ENCODE measurements at places on chromosomes 5 and 9.

GRCh38 chr9:102867488-102867887 is 127.6 kb upstream of the CYLC2 start:
- DNase-seq: no peak

GRCh38 chr9:35350827-35351549 is 138.9 kb upstream of the RUSC2 start:
- no peak for DNase-seq

GRCh38 chr5:113218200-113218599 is 216.6 kb downstream of the TSSK1B start:
- DNase-seq: no peak

GRCh38 chr5:81288021-81288433 is 13.4 kb upstream of the ZCCHC9 start:
- no peak for DNase-seq

- no peak for DNase-seq
These were observed 1926.3 kb upstream of the WWC1 start for GRCh38 chr5:166365164-166365563.

DNA sequence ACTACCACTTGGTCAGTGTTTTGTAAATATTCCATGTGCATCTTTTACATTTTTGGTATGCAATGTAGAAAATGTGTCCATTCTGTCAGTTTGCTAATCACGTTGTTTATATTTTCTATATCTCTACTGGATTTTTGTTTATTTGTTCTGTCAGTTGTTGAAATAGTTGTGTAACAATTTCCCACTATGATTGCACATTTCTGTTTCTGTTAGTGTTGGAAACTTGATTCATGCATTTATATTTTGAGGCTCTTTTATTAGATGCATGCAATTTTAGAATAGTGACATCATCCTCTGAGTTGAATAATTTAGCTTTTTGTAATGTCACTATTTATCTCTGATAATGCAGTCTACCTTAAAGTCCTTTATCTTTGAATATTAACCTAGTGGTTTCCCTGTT is 25.8 kb upstream of the LECT2 start:
- no peak for DNase-seq

GRCh38 chr9:115867326-115867725 is 286.3 kb upstream of the PAPPA start:
- no peak for DNase-seq

DNA sequence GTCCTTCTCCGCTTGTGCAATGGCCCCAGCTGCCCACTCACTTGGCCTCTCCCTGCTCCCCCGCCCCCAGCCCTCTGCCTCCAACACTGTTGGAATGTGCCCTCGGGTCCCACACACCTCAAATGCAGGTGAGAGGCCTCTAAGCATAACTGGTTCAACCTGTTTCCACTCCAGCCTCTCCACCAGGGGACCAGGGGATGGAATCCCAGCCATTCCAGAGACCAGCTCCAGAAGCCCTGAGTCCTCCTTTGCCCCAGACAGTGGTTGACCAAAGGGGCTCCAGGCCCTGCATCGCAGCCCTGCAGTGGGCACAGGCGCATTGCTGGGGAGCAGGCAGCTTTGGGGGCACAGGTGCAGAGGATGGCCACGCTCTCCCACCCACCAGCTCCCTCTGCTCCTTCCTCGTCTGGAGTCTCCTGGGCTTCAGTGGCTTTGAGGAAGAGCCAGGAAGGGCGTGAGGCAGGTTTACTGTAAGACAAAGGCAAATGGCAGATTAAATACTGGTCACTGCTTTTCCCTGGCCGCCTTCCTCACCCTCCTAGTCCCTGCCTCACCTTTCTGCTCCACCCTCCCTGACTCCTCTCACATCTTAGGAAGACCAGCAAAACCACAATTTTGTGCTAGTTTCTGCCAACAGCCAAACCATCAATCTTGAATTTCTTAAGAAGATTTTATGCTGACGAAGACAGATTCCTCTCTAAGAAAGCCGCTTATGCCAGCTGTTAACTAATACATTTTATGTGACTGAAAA is 29.1 kb upstream of the IRX2 start:
- no peak for DNase-seq

GRCh38 chr5:107388141-107388861 is 282.4 kb downstream of the EFNA5 start:
- DNase-seq: no peak

GRCh38 chr5:160260006-160260775 is 30.9 kb downstream of the FABP6 start:
- no peak for DNase-seq

DNA sequence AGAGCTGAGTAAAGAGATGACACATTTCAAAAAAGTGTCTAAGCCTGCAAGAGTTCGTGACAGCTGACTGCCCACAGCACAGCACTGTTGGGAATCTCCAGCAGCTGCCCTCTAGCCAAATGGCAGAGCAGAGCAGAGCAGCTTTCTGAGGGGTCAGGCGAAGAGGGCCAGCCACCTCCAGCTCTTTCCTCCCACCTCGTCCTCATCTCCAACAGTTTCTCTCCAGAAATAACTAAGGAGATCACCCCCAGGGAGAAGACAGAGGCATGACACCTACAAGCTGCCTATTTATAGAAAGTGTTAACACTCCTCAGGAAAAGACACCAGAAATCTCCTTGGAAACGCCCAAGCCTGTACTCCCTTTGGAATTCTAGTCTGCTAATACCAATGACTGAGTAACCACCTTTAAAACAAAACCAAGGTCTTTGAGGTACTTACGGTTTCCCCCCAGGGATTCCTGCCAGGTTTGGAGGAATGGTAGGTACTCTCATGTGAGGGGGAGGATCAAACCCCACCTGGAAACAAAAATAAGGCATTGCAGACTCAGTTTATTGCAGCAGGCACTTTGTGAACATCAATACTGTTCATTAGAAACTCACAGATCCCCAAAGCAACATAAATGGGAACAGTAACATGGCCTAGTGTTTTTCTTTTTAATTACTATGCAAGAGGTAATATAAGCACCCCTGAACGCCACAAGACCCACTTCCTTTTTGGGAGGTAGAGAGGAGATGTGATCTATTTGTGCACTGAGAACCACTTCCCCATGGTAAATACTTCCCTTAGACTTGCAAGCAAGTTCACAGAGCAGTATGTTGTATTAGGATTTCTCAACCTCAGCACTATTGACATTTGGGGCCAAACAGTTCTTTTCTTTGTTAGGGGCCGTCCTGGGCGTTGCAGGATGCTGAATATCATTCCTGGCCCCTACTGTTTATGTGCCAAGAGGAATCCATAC is 79.3 kb downstream of the TLE1 start:
- DNase-seq: no peak

- DNase-seq: no peak
These were observed 199.6 kb downstream of the GAS1 start for GRCh38 chr9:86747711-86748110.

GRCh38 chr9:21919377-21920362 is 74.5 kb downstream of the CDKN2A start:
- DNase-seq: no peak

DNA sequence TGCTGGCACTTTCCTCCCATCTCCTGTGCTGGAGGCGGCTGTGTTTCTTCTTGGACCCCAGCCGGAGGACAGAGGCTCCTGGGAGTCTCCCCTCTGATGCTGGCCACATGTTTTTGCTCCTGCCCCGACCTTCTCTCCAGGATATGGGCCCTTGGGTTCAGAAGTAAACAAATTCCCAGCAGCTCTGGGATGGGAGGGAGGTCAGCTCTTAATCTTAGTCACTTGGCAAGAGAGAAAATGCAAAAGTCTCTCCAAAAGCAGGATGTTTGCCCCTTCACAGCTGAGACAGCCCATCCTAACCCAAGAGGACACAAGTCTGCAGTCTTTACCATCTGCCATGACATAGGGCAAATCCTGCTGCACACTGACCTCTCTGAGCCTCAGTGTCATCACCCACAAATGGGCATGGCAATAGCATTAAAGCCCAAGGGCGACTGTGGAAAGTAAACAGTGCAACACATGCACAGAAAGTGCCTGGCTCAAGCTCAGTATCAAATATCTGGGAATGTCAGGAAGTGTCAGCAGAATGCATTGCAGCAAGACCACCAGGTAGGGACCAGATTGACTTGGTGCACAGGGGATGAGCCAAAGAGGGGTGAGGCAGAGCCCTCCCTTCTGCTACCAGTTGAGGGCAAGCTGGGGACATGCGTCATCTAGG is 117.0 kb upstream of the CXCL14 start:
- no peak for DNase-seq

DNA sequence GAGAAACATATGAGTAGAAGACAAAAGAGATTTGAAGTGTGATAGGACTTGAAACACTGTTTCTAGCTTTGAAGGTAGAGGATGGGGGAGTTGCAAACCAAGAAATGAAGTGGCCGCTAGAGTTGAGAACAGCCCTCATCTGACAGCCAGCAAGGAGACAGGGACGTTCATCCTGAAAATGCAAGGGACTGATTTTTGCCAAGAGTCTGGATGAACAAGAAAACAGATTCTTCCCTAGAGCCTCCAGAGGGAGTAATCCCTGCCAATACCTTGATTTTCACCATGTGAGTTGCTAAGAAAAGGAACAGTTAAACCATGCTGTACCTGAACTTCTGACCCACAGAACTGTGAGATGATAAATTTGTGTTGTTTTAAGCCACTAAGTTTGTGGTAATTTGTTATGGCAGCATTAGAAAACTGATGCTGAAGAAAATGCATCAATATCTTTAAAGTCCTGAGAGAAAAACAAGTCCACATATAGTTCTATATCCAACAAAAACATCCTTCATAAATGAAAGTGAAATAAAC is 154.0 kb upstream of the ADAMTSL1 start:
- DNase-seq: no peak

- DNase-seq: peak; percentile 63
These were observed 51.9 kb downstream of the TGFBI start for GRCh38 chr5:136080483-136081216.

DNA sequence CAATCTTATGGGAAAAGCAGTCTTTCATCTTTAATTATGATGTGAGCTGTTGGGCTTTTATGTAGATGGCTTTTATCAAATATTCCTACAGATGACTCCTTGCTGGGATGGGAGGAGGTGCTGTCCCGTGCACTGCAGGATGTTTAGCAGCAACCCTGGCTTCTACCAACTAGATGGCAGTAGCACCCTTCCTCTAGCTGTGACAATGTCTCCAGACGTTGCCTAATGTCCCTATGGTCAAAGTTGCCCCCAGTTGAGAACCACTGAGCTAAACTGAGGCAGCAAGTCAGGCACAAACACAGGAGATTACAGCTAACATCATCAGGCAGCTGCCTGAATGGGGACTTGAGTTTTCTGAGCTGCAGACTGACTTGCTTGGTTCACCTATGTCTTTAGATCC is 401.9 kb upstream of the PDE4D start:
- no peak for DNase-seq

- DNase-seq: no peak
These were observed 2.8 kb downstream of the ST6GALNAC6 start for GRCh38 chr9:127896395-127897192.

DNA sequence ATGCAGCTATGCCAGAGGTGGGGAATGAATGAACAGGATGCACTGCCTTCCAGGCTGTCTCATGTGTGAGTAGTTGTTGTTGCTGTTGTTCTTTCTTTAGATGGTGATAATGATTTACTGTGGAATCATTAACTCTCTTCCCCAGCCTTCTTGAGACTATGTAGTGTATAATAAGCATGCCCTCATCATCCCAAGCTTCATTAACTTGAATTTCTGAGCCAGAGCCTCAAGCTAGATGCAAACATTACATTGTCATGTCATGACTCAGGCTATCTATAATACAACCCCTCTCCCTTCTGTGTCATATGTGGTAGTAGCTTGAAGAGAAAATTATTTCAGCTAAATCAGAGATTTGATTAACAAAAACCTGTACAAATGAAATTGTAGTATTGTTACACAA is 10.0 kb upstream of the ADAMTSL1 start:
- no peak for DNase-seq

- DNase-seq: no peak
These were observed 148.2 kb downstream of the ICE1 start for GRCh38 chr5:5570646-5571045.

- no peak for DNase-seq
These were observed 33.0 kb upstream of the NFIB start for GRCh38 chr9:14346811-14347405.

GRCh38 chr9:35816708-35817107 is 1.9 kb upstream of the HINT2 start:
- DNase-seq: no peak

DNA sequence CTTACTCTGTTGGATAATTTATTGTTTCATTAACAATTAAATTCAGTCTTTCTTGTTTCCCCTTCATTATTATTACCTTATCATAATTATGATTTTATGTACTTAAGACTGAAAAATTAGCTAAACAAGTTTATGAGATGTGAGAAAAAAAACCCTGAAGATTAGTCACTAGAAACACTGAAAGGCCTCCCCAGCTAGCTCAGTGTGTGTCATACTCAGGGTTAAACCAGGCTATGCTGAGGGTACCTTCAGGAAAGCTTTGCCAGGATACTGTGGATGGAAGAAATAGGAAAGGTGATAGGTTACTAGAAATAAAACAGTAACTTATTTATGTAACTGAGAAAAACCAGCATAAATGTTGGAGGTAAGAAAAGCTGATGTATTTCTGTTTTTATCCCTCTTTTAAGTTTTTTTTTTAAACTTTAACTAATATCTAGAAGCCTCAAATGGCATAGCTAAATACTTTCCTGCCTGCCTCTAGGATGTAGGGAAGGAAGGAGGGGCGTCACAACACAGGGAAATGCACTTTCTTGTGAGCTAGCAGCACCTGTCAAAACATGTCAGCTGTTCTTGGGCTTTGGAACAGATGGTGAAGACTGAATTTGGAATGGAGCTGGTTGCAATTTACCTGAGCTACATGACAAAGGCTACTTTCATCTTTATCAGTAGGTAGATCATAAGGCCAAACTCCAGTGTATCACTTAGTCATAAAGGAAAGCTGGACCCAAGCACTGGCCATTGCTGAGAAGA is 24.2 kb downstream of the NMRK1 start:
- DNase-seq: no peak

DNA sequence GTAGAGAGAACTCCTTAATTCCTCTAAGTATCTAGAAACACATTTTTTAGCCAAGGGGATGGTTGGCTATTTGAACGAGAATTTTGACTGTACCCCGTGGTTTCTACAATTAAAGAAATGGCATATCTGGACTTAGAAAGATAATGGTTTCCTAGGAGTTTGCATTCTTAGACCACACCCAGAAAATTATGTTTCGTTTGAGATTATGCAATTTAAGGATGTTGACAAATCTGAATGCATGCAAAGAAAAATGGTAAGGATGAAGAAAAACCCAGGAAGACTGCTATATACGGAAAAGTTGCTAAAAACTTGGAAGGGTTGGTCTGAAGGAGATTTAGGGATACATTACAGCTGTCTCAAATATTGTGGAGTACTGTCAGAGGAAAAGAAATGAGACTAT is 538.5 kb upstream of the WWC1 start:
- no peak for DNase-seq

GRCh38 chr5:113092683-113093082 is 116.1 kb downstream of the DCP2 start:
- no peak for DNase-seq

- DNase-seq: no peak
These were observed 272.7 kb upstream of the TRPC7 start for GRCh38 chr5:136638084-136638483.

GRCh38 chr5:33840927-33841547 is 50.8 kb downstream of the ADAMTS12 start:
- DNase-seq: peak; percentile 42

Measured in activated naive CD8-positive, alpha-beta T cell treated with anti-CD3 and anti-CD28 coated beads, Interleukin-2, amount 10 ng/mL, durations not matched to agents 7 days and 5 days (primary cell).